ENCODE measurements at places on chromosomes 4 and X. TPM values are rescaled to one million over a fixed set of nuclear protein-coding genes. Genes with fewer than 3 reads are reported as not detected.

Gene MAOB
- 47.6 TPM for polyA plus RNA-seq

GRCh38 chrX:75673468-75673867 lies 111.6 kb downstream of the MAGEE2 start:
- DNase-seq = no peak

- DNase-seq = no peak
Measured at GRCh38 chr4:72006586-72006985, 25.2 kb upstream of the NPFFR2 start.

GRCh38 chr4:54961357-54961975 lies 163.9 kb downstream of the KDR start:
- no peak for DNase-seq

Gene MAGEA10
- polyA plus RNA-seq = not detected

Gene SCML1
- 34.0 TPM for polyA plus RNA-seq

Gene SOD3
- 9.7 TPM for polyA plus RNA-seq

GRCh38 chrX:18353931-18354368 lies 538 bp downstream of the SCML2 start:
- peak; percentile 8 for DNase-seq

DNA sequence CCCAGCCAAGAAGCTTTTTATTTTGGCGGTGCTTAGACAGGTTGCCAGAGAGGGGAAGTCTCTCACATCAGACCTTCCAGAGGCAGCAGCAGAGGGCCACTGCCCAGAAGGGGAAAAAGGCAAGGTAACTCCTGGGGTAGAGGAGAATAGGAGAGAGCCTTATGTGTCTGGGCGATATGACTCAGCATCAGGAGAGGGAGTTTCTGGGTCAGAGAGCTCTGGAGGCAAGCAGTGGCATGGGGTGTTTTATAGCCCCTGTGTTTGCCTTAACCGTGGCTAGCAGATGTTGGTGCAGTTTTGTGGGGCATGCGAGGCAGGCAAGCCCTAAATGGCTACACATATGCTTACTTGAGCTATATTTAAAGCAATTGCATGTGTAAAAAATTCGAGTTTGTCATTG lies 8.3 kb upstream of the ZXDB start:
- DNase-seq = no peak

DNA sequence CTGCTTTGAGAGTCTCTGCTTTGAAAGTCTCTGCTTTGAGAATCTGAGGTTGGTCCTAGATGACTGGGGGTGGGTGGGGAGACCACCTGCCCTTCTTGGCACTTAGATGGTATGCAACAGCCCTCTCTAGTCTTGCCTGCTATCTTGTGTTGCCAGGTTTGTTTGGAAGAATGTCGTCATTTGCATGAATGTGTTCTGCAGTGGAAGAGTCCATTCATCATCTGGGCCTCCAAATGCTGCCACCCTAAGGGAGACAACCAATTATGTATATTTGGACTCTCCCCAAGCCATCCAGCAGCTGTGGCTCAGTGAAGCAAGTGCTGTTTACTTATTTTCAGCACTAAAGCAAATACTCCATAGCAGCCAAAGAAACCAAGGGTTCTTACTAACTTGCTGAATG lies 44.6 kb upstream of the TRPC5OS start:
- no peak for DNase-seq

DNA sequence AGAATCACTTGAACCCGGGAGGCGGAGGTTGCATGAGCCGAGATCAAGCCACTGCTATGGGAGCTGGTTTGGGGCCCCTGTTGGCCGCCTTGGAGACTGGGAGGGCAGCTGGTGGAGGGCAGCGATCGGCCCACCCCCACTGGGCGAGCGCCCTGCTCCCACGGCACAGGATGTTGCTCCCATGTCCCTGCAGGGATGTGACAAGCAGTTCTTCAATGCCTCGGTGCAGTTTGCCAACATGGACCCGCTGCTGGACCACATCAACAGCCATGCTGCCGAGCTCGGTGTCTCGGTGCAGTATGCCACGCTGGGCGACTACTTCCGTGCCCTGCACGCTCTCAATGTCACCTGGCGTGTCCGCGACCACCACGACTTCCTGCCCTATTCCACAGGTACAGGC lies 19.4 kb downstream of the MAN2B2 start:
- DNase-seq = no peak

GRCh38 chr4:59553721-59554091 lies 1646.4 kb upstream of the ADGRL3 start:
- DNase-seq = no peak

- no peak for DNase-seq
Measured at GRCh38 chr4:72975488-72975784, 94.1 kb downstream of the COX18 start.

- no peak for DNase-seq
Measured at GRCh38 chrX:39734174-39734776, 363.5 kb downstream of the BCOR start.

GRCh38 chr4:56733352-56733751 lies 52.3 kb upstream of the HOPX start:
- DNase-seq = no peak

GRCh38 chrX:53449632-53450031 lies 15.5 kb upstream of the HSD17B10 start:
- DNase-seq = no peak

Gene SPANXN1
- not detected for polyA plus RNA-seq

- no peak for DNase-seq
Measured at GRCh38 chr4:159516556-159517140, 413.8 kb downstream of the RAPGEF2 start.

Gene IL2
- polyA plus RNA-seq = not detected

Gene SCD5
- polyA plus RNA-seq = 33.8 TPM

DNA sequence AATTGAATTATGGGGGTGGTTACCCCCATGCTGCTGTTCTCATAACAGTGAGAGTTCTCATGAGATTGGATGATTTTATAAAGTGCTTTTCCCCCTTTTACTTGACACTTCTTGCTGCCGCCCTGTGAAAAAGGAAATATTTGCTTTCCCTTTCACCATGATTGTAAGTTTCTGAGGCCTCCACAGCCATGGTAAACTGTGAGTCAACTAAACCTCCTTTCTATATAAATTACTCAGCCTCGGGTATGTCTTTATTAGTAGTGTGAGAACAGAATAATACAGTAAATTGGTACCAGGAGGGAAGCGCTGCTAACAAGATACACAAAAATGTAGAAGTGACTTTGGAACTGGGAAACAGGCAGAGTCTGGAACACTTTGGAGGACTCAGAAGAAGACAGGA lies 1070.8 kb downstream of the FAM133A start:
- no peak for DNase-seq

Gene SPIN4
- polyA plus RNA-seq = 23.7 TPM

GRCh38 chrX:24682739-24683432 lies 10.8 kb upstream of the POLA1 start:
- no peak for DNase-seq

DNA sequence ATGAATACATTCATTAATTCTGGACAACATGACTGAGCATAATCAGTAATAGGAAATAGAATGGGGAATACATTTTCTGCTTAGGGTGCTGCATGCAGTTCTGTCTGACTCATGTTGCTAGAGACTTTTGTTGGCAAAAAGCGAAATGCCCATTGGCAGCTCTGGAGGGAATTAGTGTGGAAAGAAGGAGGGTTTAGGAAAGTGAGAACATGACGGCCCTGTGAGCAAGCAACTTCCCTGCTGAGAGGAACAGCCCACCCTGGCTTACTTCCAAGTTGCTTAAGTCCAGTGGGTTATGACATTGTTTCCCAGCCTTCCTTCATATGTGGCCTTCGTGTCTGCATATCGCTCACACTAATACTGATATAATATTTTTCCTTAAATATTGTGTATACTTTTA lies 13.8 kb downstream of the MAD2L1 start:
- no peak for DNase-seq

- no peak for DNase-seq
Measured at GRCh38 chr4:55020131-55020530, 105.3 kb downstream of the KDR start.

Gene USP17L28
- polyA plus RNA-seq = not detected

DNA sequence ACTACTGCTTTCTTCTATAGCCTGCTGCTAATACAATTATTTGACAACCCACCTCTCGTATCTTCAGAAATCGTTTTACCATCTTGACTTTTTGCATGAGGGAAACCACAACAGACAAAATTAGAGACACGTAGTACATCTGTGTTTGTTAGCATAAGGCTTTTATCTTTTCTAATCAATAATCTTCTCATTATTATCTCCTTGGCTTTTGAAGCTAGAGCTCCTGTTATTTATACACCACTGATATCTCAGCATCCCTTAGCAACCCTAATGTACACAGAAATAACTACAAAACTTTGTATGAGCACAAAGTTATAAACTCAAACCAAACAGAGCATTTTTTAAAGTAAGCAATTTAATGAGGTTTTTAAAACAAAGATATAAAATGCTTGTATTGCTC lies 39.7 kb downstream of the CORIN start:
- DNase-seq = no peak

Gene UGT8
- polyA plus RNA-seq = 77.1 TPM

- DNase-seq = no peak
Measured at GRCh38 chrX:29947225-29947624, 268.1 kb upstream of the MAGEB2 start.

DNA sequence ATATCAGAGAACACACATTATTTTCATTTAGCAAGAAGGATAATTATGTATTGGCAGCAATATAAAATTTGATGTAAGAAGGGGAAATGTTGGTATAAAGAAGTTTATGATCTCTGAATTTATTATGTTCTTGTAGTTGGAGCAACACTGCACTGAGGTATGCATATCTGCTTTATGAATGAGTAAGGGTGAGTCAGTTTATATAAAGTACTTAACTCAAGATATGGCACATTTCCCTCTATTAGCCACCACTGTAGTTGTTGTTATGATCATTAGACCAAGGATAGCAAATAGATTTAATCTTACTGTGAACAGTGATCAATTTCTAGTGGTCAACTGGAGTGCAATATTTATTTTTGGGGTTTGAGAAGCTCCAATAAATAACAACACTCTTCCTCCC lies 66.6 kb downstream of the SNX25 start:
- no peak for DNase-seq

- DNase-seq = no peak
Measured at GRCh38 chr4:108890484-108890881, 127.6 kb upstream of the ETNPPL start.

- DNase-seq = no peak
Measured at GRCh38 chr4:74474345-74475090, 29.6 kb downstream of the AREG start.

DNA sequence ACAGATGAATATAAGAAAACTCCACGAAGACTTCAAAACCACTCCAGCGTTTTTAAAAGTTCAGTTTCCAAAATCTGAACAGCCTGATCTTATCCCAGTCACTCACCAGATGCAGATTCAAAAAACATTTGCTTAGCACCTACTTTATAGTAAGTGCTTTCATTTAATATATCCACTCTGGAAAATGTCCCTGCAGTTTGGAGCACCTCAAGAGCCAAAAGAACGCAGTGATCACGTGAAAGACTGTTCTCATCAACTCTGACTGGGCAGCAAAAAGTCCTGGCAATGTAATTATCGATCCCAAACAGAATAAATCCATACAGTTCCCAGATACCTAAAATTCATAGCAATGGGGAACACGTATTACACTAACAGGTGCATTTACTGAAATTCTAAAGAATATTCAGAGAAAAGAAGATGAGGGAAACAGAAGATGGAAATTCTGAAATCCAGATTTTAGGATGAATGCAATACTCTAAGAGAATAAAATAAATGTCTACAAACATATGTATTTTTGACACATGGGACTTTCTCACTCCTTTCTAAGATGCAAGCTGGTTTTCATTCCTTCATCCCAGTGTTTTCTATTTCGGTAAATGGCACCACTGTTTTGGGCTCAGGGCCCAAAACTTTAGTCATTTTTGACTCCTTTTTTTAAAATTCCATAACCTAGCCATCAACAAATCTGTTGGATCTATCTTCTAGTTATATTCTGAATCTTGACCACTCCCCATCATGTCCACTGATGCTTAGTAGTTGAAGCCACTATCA lies 13.9 kb downstream of the ATP8A1 start:
- DNase-seq = no peak

- no peak for DNase-seq
Measured at GRCh38 chr4:114364857-114365256, 233.8 kb upstream of the UGT8 start.

Gene GBA3
- 15.7 TPM for polyA plus RNA-seq

Gene HMX1
- not detected for polyA plus RNA-seq

- DNase-seq = no peak
Measured at GRCh38 chr4:85298037-85298436, 176.9 kb upstream of the ARHGAP24 start.

Gene SLC49A3
- polyA plus RNA-seq = 3.8 TPM

DNA sequence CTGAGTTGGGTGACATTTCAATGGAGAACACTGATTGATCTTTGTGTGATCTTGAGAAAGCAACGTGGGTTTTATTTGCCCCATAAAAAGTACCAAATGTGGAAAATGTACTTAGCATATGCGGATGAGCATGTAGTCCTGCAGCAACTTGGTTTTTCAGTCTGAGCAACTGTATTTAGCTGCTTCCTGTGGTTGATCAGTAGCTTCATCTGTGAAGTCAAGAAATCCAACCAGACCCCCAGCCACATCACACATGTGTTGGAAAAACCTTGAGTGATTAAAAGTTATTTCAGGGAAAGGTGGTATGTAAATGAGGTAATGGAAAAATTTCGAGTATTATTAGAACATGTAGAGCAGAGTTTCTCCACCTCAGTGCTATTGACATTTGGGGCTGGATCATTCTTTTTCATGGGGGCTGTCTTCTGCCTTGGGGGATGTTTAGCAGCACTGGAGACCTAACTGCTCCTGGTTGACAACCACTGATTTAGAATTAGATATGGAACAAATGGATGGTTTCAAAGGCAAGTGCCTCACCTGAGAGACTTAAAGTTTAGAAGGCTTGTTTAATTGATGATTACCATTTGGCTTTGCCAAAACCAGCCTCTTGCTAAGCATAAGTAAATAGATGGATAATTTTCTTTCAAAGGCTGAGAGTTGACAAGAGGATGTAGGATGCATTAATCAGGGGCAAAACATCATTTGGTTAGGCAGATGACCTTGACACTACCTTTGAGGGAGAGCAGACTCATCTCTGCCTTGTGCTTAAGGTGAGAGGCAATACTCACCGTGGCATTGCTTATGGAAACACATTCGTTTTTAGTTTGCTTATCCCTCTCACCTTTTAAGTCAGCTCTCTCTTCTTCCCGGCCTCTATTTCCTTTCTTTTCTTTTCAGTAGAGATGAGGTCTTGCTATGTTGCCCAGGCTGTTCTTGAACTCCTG lies 193.0 kb upstream of the RPS6KA3 start:
- no peak for DNase-seq

Gene MTTP
- 10.1 TPM for polyA plus RNA-seq

Gene CPE
- 99.2 TPM for polyA plus RNA-seq

DNA sequence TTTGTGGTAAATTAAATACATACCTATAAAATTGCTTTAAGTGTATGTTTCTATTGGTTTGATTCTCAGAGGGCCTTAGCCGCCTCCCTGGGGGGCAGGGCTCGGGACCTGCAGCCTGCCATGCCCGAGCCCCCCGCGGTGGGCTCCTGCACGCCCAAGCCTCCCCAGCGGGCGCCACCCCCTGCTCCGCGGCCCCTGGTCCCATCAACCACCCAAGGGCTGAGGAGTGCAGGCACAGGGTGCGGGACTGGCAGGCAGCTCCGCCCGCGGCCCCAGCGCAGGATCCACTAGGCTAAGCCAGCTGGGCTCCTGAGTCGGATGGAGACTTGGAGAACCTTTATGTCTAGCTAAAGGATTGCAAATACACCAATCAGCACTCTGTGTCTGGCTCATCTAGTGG lies 108.3 kb upstream of the INPP4B start:
- DNase-seq = no peak

Data from renal cortex interstitium (tissue), 15 donors.